ENCODE measurements at places on chromosomes 6 and 20. TPM values are rescaled to one million over a fixed set of nuclear protein-coding genes. Genes with fewer than 3 reads are reported as not detected.

MAPK14 gene
- 25.2 TPM for total RNA-seq

SLC25A27 gene
- total RNA-seq, result 0.70 TPM

ZKSCAN4 gene
- total RNA-seq, result 2.1 TPM

CYP39A1 gene
- total RNA-seq, result not detected

TRIM10 gene
- total RNA-seq, result not detected
